ENCODE measurements at places on chromosomes 1 and 21.

GRCh38 chr1:118395430-118395991 is 210.5 kb upstream of the SPAG17 start:
- H3K36me3 ChIP-seq: no peaks in the 10 kb centered on the region
- H3K4me1 ChIP-seq: no peaks in the 10 kb centered on the region
- H3K4me3 ChIP-seq: no peak overlapping the region
- H3K27ac ChIP-seq: no peak overlapping the region

DNA sequence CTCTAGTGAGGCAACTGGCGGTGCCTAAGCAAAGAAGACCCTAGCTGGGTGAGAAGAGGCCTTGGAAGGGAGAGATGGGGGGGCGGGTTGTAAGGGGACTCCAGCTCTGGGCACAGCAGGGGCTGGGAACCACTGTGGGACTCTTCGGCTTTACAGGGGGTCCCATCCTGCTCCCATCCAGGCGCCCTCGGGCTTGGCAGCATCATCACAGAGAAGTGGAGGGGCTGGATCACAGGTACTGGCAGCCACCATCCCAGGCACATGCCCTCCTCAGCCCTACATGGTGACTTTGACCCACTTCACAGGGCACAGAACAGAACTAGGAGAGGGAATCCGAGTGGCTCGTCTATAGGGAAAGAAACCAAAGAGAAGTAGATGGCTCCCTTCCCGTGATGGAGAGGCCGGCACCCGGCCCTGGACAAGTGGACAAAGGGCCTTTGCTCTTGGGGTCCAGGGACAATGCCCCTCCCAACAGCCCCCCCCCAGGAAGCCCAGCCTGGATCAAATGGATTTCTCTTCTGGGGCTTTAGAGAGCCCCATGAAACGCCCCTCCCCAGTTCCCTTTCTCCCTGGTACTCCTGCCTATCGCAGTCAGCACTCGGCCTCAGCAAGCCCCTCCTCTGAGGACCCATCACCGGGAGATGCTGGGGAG is 54.0 kb upstream of the ECE1 start:
- H3K27ac ChIP-seq: peak overlapping the region; percentile 78
- peaks cover 43% of the 10 kb centered on the region for H3K4me1 ChIP-seq
- H3K27me3 ChIP-seq: no peaks in the 10 kb centered on the region
- no peak for DNase-seq
- H3K36me3 ChIP-seq: no peaks in the 10 kb centered on the region

DNA sequence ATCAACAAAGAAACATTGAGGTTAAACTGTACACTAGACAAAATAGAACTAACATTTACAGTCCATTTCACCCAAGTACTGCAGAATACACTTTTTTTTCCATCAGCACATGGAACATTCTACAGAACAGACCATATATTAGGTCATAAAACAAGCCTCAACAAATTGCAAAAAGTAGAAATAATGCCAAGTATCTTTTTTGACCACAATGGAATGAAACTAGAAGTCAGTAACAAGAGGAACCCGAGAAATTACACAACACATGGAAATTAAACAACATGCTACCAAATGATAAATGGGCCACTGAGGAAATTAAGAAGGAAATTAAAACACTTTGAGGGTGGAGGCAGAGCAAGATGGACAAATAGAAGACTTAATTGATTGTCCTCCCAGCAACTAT is 8.4 kb upstream of the C1orf185 start:
- DNase-seq: no peak
- H3K4me1 ChIP-seq: no peaks in the 10 kb centered on the region
- H3K36me3 ChIP-seq: no peaks in the 10 kb centered on the region
- H3K4me3 ChIP-seq: no peak overlapping the region
- H3K27me3 ChIP-seq: no peaks in the 10 kb centered on the region
- H3K27ac ChIP-seq: no peak overlapping the region

GRCh38 chr1:198776602-198777029 is 137.8 kb downstream of the PTPRC start:
- no peak overlapping the region for H3K4me3 ChIP-seq
- no peaks in the 10 kb centered on the region for H3K36me3 ChIP-seq
- no peaks in the 10 kb centered on the region for H3K4me1 ChIP-seq
- H3K27me3 ChIP-seq: no peaks in the 10 kb centered on the region

DNA sequence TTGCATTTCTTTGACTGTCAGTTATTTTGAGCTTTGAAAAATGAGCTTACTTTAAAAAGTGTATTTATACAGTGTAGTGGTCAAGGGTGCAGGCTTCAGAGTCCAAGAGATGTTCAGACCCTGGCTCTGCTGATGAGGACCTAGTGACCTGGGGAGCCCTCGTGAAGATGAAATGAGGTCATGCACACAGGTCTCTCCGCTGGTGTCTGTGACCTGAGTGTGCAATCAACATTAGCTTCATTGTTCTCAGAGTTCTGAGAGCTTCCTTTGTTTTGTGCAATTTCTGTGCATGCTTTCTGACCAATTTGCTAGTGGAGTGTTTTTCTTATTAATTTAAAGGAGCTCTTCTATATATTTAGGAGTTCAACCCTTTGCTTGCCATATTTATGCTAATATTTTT is 71.3 kb downstream of the RIPK4 start:
- H3K36me3 ChIP-seq: no peaks in the 10 kb centered on the region
- peaks cover 22% of the 10 kb centered on the region for H3K27me3 ChIP-seq
- H3K4me1 ChIP-seq: no peaks in the 10 kb centered on the region

GRCh38 chr1:165456861-165457260 is 11.9 kb upstream of the RXRG start:
- no peak overlapping the region for H3K27ac ChIP-seq
- DNase-seq: no peak
- peaks cover 50% of the 10 kb centered on the region for H3K27me3 ChIP-seq
- H3K4me1 ChIP-seq: no peaks in the 10 kb centered on the region
- H3K4me3 ChIP-seq: no peak overlapping the region

DNA sequence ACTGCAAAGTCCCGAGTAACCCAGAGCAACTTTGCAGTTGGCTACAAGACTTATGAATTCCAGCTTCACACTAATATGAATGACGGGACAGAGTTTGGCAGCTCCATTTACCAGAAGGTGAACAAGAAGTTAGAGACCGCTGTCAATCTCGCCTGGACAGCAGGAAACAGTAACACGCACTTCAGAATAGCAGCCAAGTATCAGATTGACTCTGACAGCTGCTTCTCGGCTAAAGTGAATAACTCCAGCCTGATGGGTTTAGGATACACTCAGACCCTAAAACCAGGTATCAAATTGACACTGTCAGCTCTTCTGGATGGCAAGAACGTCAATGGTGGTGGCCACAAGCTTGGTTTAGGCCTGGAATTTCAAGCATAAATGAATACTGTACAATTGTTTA is 66.8 kb downstream of the ACBD6 start:
- no peak overlapping the region for H3K4me3 ChIP-seq
- no peak for DNase-seq
- no peaks in the 10 kb centered on the region for H3K27me3 ChIP-seq
- no peak overlapping the region for H3K27ac ChIP-seq
- H3K36me3 ChIP-seq: no peaks in the 10 kb centered on the region
- H3K4me1 ChIP-seq: no peaks in the 10 kb centered on the region

DNA sequence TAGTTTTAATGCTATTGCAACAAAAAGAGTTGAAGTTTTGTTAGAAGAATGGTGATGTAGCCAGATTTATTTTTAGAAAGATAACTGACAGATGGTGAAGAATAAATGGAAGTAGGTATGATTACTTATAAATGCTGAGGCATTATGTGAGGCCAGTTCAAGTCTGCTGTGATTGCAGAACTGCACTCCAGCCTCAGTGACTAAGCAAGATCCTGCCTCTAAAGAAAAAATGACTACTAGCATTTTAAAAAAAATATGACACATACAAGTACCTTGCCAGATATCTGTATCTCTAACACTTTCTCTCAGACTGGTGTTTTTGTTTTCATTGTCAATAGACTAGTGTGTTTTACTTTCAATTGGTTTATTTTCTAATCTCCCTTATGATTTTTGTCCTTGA is 1242.4 kb upstream of the ADGRL4 start:
- H3K36me3 ChIP-seq: no peaks in the 10 kb centered on the region
- H3K4me1 ChIP-seq: no peaks in the 10 kb centered on the region
- no peaks in the 10 kb centered on the region for H3K27me3 ChIP-seq
- DNase-seq: no peak
- H3K4me3 ChIP-seq: no peak overlapping the region

GRCh38 chr1:216653001-216653400 is 70.2 kb downstream of the ESRRG start:
- H3K4me1 ChIP-seq: no peaks in the 10 kb centered on the region
- H3K4me3 ChIP-seq: no peak overlapping the region
- H3K36me3 ChIP-seq: no peaks in the 10 kb centered on the region
- H3K27me3 ChIP-seq: no peaks in the 10 kb centered on the region
- DNase-seq: no peak

GRCh38 chr1:24483441-24483840 is 19.2 kb upstream of the RCAN3 start:
- no peak overlapping the region for H3K27ac ChIP-seq
- no peak for DNase-seq
- no peak overlapping the region for H3K4me3 ChIP-seq
- no peaks in the 10 kb centered on the region for H3K36me3 ChIP-seq
- H3K4me1 ChIP-seq: peaks cover 4% of the 10 kb centered on the region

GRCh38 chr1:117371441-117372151 is 4.3 kb downstream of the MAN1A2 start:
- no peak overlapping the region for H3K4me3 ChIP-seq
- H3K4me1 ChIP-seq: peaks cover 8% of the 10 kb centered on the region
- no peaks in the 10 kb centered on the region for H3K27me3 ChIP-seq
- no peak for DNase-seq
- no peak overlapping the region for H3K27ac ChIP-seq

DNA sequence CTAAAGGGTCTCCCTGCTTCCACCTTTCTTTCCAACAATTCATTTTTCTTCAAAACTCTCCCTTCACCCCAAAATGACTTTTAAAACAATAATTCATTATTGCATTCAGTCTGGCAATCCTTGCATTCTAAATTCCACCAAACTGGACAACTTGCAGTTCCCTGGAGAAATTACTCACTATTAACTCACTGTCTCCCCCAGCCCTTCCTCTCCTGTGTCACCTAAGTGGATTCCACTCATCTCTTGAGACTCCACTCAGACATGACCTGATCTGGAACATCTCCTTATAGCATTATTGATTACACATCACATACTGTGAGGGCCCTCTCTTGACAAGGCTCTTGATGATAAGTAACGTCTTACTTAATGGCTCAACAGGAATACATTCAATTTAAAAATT is 257.1 kb downstream of the BRINP2 start:
- no peak for DNase-seq
- 0 out of 2 replicates have a peak, but pooled peaks cover 7% of the 10 kb centered on the region for H3K27me3 ChIP-seq
- H3K4me3 ChIP-seq: no peak overlapping the region
- no peaks in the 10 kb centered on the region for H3K36me3 ChIP-seq

DNA sequence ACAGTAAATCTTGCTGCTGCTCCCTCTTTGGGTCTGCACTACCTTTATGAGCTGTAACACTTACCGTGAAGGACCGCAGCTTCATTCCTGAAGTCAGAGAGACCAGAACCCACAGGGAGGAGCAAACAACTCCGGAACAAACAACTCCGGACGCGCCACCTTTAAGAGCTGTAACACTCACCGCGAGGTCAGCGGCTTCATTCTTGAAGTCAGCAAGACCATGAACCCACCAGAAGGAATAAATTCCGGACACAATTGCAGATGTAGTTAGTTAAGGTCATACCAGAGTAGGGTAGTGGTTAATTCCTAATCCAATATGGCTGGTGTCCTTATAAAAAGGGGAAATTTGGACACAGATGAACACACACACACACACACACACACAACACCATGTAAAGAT is 37.7 kb downstream of the VTCN1 start:
- no peak for DNase-seq
- H3K27me3 ChIP-seq: no peaks in the 10 kb centered on the region
- H3K4me3 ChIP-seq: no peak overlapping the region

DNA sequence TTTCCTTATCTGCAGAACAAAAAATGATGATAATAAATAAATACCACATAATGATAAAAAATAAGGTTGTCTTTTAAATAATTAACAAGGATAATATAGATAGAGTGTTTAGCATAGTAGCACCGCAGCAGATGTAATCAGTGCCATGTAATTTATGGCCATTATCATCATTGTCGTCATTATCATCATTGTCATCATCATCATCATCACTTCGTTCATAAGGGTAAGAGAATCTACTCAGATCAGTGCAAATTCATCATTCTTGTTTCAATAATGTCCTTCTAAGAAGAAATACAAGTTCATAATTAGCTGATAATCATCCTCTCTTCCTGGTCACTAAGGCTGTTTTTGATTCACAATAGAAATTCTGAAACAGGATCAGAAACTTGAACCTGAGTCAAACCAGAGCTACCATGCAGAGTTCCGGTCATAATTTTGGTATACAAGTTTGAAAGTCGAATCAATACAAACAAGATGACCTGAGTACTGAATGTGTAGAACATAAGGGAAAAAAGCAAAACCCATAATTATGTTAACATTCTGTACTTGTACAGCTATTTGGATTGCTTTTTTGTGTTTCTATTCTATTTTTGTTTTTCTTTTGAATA is 172.0 kb downstream of the LRRC40 start:
- peaks cover 19% of the 10 kb centered on the region for H3K27me3 ChIP-seq
- H3K36me3 ChIP-seq: no peaks in the 10 kb centered on the region
- H3K4me1 ChIP-seq: no peaks in the 10 kb centered on the region
- no peak for DNase-seq

GRCh38 chr1:29052941-29053340 is 70.8 kb downstream of the TMEM200B start:
- no peak overlapping the region for H3K4me3 ChIP-seq
- H3K4me1 ChIP-seq: no peaks in the 10 kb centered on the region
- no peaks in the 10 kb centered on the region for H3K36me3 ChIP-seq

GRCh38 chr1:230977761-230978490 is 735 bp downstream of the TTC13 start:
- H3K36me3 ChIP-seq: 0 out of 2 replicates have a peak, but pooled peaks cover 2% of the 10 kb centered on the region
- H3K27ac ChIP-seq: peak overlapping the region; percentile 61
- peak; percentile 19 for DNase-seq
- peaks cover 7% of the 10 kb centered on the region for H3K4me1 ChIP-seq
- H3K4me3 ChIP-seq: peak overlapping the region; percentile 65

- peak overlapping the region; percentile 66 for H3K27ac ChIP-seq
- peaks cover 15% of the 10 kb centered on the region for H3K36me3 ChIP-seq
- peaks cover 10% of the 10 kb centered on the region for H3K4me1 ChIP-seq
- H3K27me3 ChIP-seq: no peaks in the 10 kb centered on the region
Observed at GRCh38 chr1:53947172-53947907, 1.2 kb downstream of the LRRC42 start.

DNA sequence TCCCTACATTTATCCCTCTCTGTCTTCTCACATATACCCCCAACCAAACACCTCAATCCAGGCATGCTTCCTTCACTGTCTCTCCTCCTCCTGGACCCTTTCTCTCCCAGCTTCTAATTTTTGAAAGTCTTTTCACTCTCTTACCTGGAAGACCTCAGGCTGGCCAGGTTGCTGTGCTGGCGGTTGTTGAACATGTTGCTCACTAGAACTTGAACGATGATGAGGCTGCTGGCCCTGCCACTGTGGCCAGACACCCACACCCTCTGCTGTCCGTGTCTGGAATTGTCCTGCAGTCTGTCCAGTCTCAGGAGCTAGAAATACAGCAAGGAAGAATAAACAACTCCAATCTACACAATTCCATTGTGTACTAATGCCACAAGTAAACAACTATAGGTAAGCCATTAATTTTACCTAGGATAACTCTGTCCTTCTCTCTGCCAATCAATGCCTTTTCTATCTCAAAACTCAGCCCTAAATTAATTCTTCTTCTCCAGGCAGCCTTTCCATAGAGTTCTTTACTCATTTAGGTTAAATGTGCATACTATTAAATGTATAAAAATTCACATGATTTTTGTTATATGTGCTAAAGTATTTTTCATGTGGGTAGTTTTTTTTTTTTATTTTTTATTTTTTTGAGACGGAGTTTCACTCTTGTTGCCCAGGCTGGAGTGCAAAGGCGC is 5.1 kb upstream of the CTSK start:
- no peaks in the 10 kb centered on the region for H3K27me3 ChIP-seq
- H3K27ac ChIP-seq: no peak overlapping the region
- H3K36me3 ChIP-seq: peaks cover 29% of the 10 kb centered on the region
- peak; percentile 16 for DNase-seq
- no peak overlapping the region for H3K4me3 ChIP-seq
